Vagina (tissue), 2 donors: ENCODE measurements at places on chromosomes 13 and 19.

GRCh38 chr19:9040131-9040530 lies 29.9 kb upstream of the MUC16 start:
- DNase-seq: no peak

- no peak for DNase-seq
Observed at GRCh38 chr19:10104130-10104513, 1.6 kb upstream of the ANGPTL6 start.

- no peak for DNase-seq
Observed at GRCh38 chr13:20713751-20714150, 10.3 kb downstream of the IL17D start.

- DNase-seq: no peak
Observed at GRCh38 chr19:10858204-10858828, 10.1 kb downstream of the C19orf38 start.

- DNase-seq: no peak
Observed at GRCh38 chr13:26914624-26915023, 154.0 kb upstream of the GPR12 start.

GRCh38 chr19:1725100-1726064 lies 27.9 kb upstream of the ONECUT3 start:
- DNase-seq: no peak

GRCh38 chr19:40314656-40315055 lies 29.5 kb upstream of the AKT2 start:
- DNase-seq: no peak

- DNase-seq: no peak
Observed at GRCh38 chr13:48110931-48111721, 16.2 kb upstream of the MED4 start.

GRCh38 chr19:3613818-3614661 lies 7.4 kb upstream of the TBXA2R start:
- no peak for DNase-seq

GRCh38 chr13:36673838-36674326 lies at the start of gene SERTM1:
Gene SERTM1 (plus strand): TSS chr13:36674020. CDS start chr13:36695079, 21,059 bp downstream.
- DNase-seq: no peak

DNA sequence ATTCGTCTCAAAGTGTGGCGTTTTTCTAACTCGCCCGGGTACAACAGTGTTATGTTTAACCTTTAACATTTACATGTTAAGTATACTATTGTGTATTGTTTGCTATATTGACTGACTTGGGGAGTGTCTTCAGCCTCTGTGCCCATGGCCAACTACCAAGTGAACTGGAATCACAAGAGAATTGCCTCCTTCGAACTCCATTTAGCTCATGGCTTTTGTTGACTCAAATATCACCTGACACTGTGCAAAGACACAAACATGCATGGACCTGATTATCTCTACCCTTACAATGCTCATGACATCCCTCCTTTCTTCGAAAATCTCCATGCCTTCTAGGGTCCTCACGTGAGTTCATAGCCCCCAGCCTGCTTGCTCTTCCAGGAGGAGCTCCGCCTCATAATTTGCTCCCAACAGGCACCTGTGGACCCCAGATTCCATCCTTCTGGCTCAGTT lies 704 bp downstream of the ZNF814 start:
- DNase-seq: no peak

DNA sequence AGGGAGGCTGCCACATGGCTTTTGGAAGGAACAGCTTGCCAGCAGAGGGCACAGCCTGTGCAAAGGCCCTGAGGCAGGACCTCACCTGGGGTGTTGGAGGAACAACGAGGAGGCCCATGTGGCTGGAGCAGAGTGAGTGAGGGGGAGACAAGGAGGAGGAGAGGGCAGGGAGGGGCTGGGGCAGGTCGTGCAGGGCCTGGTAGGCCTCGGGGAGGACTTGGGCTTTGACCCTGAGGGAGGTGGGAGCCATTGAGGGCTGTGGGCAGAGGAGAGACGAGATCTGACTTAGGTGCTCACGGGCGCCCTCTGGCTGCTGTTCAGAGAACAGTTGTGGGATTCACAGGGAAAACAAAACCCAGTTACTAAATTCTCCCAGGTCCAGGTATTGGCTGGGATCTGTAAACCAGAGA lies 25.2 kb downstream of the ZNRF4 start:
- no peak for DNase-seq

- DNase-seq: no peak
Observed at GRCh38 chr13:47794963-47795362, 206.1 kb downstream of the SUCLA2 start.

DNA sequence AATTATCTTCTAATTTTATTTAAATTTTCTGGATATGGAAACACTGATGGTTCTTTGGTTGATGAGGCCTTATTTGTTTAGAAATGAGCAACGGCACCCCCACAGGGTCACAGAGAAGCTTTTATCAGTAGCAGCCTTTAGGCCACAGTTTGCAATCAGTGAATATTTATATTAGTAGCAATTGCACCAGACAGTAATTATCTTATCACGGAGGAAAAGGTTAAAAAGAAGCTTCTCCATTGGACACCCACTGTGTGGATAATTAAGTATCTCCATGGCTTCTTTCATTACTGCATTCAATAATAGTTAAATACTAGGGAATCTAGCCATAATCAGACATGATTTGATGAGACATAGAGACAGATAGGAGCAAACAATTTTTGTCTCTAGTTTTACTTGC lies 2099.2 kb upstream of the PCDH20 start:
- no peak for DNase-seq

GRCh38 chr13:99956473-99957349 lies 14.9 kb downstream of the ZIC5 start:
- DNase-seq: no peak

DNA sequence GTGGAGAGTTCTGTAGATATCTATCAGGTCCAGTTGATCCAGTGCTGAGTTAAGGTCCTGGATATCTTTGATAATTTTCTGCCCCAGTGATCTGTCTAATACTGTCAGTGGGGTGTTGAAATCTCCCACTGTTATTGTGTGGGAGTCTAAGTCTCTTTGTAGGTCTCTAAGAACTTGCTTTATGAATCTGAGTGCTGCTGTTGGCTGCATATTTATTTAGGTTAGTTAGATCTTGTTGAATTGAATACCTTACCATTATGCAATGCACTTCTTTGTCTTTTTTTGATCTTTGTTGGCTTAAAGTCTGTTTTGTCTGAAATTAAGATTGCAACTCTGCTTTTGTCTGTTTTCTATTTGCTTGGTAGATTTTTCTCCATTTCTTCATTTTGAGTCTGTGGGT lies 15.4 kb downstream of the AP1M1 start:
- DNase-seq: no peak

DNA sequence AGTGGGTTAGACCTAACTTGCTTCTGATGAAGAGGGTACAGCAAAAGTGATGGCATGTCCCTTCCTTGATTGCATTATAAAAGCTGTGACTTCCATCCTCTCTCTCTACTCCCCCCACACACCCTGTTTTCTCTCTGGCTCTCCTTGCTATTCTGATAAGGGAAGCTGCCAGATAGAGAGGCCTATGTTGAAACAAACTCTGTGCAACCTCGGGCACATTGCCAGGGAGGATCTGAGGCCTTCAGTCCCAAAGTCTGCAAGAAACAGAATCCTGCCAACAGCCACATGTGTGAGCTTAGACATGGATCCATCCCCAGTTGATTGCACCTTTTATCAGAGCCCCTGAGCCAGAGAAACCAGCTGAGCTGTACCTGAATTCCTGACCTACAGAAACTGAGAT lies 44.8 kb upstream of the ARGLU1 start:
- no peak for DNase-seq

DNA sequence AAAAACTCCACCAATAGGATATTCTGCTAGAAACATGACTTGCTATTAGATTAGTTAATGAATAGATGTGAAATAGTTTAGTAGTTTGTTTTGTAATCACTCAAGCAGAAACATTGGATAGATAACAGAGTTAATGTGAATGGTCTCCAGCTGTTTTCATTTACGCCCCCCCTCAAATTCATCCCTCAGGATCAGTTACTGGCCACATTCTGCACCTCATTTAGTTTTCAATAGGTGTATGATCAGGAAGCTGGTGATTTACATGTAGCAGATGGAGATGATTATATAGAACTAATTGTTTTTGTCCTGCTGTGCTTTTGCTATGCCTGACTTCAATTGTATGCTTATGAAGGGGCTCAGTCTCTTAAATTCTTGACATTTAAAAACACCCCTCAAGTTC lies 759.0 kb downstream of the SLITRK6 start:
- no peak for DNase-seq

DNA sequence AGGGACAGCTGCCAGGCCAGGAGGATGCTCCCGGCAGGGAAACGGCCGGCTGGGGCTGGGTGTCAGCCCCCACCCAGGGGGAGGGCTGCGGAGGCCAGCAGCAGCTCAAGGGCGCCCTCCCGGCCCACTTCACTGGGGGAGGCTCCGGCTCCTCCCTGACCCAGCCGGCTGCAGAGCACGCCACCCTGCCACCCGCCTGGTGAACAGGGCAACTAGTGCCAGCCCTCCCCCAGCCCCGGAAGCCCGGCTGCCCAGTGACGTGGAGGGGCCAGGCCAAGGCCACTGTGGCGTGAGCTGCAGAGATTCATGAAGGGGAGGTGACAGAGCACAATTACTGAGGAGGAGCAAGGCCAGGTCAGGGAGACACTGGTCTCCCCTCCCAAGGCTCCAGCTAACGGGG lies 14.7 kb downstream of the REXO1 start:
- no peak for DNase-seq

DNA sequence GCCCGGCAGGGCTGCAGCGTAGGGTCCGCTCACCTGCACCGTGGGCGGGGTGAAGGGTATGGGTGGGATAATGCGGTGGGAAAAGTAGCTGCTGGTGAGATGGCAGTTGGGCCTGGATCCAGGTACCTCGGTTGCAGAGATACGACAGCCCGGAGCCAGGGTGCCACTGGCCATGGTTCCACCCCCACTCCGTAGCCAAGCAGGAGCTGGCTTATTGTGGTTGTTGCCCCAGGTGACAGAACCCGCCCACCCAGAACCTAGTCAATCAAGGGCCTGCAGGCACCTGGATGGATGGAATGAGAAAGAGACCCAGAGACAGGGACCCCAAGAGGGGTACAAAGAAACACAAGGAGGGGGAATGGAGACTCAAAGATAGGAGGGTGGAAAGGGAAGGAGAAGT lies 3.5 kb upstream of the LHB start:
- no peak for DNase-seq

DNA sequence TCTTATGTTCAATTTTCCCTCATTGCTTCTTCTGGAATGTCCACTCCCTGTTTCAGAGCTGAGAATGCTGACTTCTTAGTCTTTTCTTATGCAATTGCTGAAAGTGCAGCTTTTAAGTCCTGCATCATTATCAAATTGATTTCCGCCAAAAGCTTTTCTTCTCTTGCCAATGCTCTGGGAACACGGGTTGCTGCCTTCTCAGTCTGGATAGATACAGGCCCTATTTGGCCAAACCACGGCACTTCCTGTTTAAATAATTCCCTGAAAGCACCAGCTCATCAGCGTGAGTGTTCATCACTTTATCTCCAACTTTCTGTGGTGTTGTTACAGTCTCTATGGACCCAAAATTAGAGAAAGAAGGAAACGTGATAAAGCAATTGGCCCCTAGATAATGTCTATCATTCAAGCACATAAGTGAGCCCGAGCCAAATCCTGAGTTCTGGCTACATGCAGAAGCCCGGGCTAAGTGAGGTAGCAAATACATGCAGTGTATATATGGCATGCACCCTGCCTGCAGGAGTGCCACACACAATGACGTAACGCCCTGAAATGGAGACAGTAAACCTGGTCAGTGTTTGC lies 85.7 kb downstream of the CYSLTR2 start:
- no peak for DNase-seq

DNA sequence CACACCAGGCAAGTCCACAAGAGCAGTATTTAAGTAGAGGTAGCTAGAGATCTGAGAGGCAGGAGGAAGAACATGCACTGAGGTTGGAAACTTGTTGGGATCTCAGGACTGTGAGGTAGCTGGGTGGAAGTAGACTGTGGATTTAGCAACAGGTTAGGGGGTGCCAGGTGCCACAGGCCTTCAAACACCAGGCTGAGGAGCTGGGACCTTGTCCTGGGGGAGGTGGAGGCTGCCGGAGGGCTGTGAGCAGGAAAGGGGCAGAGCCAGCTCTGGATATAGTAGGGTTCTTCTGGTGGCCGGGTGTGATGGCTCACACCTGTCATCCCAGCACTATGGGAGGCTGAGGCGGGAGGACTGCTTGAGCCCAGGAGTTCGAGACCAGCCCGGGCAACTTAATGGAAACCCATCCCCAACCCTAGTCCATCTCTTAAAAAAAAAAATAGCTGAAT lies 3.1 kb downstream of the FUZ start:
- DNase-seq: no peak

DNA sequence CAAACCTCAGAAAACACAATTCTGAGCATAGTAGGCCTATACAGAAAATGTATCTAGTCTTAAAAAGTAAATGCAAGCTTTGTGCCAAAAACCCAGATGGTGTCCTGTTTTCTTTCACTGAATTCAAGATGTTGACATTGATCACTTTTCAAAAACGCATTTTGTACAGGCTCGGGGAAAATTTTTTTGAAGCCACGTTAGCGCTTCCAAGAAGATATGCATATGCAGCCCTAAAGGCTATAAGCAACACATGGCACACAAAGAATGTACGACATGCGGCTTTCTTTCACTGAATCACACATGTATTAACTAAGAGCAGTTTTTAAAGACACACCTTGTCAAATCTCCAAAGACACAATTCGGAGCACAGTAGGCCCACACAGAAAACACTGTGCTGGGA lies 115.4 kb downstream of the MRPL57 start:
- no peak for DNase-seq

DNA sequence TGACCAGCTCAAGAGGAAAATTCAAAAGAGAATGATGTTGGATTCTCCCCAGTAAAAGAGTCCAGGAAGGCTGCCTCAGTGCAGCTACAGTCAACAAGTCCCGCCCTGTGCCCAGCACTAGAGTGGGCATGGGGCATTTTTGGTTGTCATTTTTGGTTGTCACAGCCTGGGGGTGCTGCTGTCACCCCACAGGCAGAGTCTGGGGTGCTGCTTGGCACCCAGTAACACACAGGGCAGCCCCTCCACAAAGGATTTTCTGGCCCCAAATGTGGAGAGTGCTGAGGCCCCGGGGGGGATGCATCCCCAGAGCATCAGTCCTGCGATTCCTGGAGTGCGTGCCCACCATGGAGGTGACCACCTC lies 28.2 kb upstream of the TMEM255B start:
- DNase-seq: no peak

GRCh38 chr19:47649588-47649987 lies 40.7 kb downstream of the BICRA start:
- DNase-seq: no peak

DNA sequence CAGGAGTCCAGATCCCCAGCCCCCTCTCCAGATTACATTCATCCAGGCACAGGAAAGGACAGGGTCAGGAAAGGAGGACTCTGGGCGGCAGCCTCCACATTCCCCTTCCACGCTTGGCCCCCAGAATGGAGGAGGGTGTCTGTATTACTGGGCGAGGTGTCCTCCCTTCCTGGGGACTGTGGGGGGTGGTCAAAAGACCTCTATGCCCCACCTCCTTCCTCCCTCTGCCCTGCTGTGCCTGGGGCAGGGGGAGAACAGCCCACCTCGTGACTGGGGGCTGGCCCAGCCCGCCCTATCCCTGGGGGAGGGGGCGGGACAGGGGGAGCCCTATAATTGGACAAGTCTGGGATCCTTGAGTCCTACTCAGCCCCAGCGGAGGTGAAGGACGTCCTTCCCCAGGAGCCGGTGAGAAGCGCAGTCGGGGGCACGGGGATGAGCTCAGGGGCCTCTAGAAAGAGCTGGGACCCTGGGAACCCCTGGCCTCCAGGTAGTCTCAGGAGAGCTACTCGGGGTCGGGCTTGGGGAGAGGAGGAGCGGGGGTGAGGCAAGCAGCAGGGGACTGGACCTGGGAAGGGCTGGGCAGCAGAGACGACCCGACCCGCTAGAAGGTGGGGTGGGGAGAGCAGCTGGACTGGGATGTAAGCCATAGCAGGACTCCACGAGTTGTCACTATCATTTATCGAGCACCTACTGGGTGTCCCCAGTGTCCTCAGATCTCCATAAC lies at the start of gene APOE:
Gene APOE (plus strand): TSS at position 360 of the 724 bp plus-strand sequence. CDS start 829 bp downstream, outside the sequence.
- DNase-seq: no peak
